G401 (cell line): ENCODE measurements at places on chromosomes 16 and 17. TPM values are rescaled to one million over a fixed set of nuclear protein-coding genes. Genes with fewer than 3 reads are reported as not detected.

DNA sequence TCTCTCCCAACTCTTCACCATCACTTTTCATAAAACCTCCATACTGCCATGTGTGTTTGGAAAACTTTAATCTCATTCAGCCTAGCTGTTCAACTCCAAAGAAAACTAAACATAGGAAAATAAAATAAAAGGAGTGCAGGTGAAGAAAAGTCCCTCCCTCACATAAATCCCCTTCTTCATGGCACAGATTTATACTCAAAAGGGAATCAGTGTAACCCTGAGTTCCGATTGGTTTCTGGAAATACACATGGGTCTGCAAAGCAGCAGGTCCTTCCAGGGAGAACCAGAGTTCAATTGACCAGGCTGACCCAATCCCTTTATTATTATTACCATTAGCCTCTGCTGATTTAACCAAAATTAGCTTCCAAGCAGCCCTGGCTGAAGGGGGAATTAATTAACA lies 8.9 kb upstream of the HOXB2 start:
- DNase-seq, result no peak

GRCh38 chr16:693766-694165 lies 3.6 kb upstream of the WDR24 start:
- DNase-seq, result no peak

USP43 gene
- total RNA-seq, result 2.8 and 3.0 TPM in 2 replicates

CBFA2T3 gene
- total RNA-seq, result 0.12 and 0.64 TPM in 2 replicates

DNA sequence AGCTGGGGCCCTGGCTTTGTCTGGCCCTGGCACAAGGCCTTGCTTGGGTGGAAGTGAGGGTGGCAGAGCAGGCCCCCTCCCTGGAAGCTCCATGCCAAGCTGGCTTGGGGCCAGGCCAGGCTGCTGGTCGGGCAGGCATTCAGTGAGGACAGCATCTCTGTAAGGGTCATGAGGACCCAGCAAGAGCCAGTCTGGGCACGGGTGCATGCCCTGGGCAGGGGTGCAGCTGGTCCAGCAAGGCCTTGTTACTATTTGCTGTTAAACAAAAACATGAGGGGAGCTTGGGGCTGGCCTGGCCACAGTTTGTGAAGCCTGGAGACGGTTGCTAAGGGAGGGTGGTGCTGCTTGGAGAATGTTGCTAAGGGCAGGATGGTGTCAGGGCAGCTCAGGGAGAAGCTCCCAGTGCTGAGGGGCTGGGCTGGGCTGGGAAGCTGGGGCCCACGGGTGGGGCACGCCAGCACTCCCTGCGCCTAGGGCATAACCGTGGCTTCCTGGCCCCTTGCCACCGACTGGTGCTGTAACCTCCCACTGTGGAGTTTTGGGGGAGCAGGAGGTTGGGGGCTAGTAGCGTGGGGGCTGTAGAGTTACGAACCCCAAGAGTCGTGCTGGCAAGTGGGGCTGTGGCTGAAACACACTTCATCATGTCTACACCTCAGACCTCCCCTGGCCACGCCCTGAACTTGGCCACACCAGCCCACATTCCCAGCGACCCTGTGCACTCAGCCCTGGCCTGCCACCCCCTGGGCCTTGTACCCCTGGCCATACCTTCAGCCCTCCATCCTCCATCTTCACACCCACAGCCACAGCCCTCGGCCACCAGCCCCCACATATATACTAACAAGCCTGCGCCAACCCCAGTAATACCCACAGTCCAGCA lies 1.6 kb downstream of the TPPP3 start:
- DNase-seq, result peak; percentile 55

DNA sequence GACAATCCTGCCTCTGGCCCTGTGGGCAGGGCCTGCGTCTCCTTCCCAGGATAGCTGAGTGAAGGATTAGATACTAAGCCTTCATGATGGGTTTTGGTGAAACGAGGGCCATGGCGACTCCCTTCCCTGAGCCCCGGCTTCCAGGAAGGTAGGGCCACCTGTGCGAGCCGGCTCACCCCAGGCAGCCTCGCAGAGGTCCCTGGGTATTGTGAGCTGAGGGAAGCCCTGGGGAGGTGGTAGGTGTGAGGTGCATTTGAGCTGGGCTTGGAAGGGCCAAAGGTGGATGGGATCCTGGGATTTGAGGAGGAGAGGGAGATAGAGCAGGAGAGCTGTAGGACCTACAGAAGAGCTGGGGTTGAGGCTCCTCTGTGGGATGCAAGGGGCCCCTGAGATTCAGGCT lies 6.5 kb upstream of the P2RX1 start:
- no peak for DNase-seq

DNA sequence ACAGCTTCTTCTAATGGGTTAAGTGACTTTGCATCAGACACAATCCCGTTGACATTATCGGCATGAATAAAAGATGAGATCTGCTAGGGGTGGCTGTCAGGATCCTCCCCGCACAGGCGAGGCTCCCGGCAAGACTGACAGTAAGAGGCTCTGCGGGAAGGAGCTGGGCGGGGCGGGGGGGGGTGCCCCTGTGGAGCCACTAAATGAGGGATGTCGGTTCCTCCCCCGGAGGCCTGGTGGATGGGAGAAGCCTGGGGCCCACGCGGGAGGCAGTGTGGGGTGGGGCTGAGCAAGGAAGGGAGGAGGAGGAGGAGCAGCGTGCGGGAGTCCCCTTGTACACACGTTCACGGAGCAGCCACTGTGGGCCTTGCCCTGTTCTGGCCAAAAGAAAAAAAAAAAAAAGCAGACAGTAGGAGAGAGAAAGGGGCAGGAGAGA lies 190.9 kb upstream of the GSE1 start:
- DNase-seq, result no peak

DNA sequence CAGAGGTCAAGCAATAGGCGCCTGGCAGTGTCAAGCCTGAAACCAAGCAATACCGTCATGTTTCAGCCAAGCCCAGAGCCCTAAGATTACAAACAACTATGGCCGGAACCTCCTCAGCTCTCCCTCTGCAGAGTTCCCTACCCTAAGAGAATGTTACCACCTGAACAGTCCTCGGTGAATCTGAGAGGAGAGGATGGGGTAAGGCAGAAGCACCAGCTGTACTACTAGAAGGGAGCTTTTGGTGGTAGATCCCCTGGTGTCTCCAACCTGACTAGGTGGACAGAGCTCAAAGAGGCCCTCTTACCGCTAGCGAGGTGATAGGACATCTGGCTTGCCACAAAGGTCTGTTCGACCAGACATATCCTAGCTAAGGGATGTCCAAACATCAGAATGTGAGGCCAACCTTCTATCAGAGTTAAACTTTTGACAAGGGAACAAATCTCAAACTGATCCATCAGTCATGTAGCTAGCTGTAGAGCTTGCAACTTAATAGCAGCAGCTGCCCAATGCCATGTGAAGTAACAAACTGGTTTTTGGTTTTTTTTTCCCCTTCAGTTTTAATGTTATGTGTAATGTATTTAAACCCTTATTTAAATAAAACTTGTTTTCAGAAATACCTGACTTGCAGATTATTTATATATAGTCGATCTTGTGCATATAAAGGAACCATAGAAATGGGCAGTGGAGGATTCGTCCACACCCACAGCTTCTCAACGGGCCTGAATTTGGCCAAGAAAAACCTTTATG lies 2.5 kb downstream of the EIF1 start:
- no peak for DNase-seq
